ENCODE measurements at places on chromosomes 4 and X.
A peak's percentile ranks its signal among the peaks of the same experiment; 100 is the strongest.

DNA sequence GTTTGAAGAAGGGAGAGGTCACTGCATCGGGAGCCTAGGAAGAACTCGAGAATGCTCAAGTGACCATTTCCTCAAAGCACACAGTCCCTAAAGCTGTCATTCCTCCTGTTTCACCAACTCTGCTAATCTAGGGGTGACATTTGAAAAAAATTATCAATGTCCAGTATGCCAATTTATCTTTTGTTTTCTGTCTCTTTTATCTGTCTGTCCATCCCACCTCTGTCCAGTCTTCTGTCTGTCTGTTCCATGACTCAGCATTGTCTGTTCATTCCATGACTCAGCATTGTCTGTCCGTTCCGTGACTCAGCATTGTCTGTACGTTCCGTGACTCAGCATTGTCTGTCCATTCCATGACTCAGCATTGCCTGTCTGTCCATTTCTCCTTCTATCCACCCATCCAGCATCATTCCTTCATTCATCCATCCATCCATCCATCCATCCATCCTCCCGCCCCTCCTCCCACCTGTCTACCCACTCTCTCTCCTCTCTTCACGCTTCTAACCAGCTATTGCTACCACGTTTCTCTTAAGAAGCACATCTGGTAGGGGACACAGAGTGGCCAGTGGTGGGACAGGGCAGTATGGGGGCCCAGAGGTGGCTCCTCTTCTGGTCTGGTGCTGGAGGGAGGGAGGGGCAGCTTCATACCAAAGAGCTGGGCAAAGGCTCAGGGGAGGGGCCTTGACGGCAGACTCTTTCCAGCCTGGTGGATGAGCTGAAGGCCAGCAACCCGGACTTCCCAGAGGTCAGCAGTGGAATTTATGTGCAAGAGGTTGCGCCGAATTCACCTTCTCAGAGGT lies 34.1 kb downstream of the HTRA3 start:
- DNase-seq: peak; percentile 65

GRCh38 chr4:88418411-88418810 lies 38.5 kb upstream of the HERC5 start:
- no peak for DNase-seq

DNA sequence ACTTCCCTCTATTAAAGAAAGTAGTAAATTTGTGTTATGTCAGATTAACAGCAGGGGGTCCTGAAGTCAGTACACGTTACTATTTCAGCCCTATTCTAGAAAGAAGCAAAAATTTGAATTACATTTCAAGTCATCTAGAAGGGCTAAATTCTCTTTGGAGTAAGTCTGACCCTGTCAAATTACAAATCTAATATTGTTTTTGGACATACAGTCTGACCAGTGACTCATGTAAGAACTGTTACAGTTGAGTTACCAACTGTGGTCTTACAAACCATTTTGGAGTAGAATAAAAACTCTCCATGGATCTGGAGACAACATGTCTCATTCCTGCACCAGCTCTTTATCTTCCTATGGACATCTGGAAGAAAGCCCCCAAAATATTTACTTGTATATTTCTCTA lies 36.0 kb upstream of the GYPA start:
- DNase-seq: no peak

GRCh38 chr4:174983128-174983750 lies 65.1 kb downstream of the ADAM29 start:
- no peak for DNase-seq

DNA sequence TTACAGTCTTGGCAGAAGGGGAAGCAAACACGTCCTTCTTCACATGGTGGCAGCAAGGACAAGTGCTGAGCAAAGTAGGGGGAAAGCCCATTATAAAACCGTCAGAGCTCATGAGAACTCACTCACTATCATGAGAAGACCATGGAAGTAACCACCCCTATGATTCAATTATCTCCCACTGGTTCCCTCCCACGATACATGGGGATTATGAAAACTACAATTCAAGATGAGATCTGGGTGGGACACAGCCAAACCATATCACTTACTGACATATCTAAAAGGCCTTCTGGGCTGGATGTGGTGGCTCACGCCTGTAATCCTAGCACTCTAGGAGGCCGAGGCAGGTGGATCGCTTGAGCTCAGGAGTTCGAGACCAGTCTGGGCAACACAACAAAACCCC lies 117.1 kb upstream of the USP9X start:
- no peak for DNase-seq

- DNase-seq: no peak
These were observed 680.1 kb upstream of the GRIA3 start for GRCh38 chrX:122504026-122504425.

- DNase-seq: no peak
These were observed 156.3 kb upstream of the VEGFC start for GRCh38 chr4:176949029-176949428.

DNA sequence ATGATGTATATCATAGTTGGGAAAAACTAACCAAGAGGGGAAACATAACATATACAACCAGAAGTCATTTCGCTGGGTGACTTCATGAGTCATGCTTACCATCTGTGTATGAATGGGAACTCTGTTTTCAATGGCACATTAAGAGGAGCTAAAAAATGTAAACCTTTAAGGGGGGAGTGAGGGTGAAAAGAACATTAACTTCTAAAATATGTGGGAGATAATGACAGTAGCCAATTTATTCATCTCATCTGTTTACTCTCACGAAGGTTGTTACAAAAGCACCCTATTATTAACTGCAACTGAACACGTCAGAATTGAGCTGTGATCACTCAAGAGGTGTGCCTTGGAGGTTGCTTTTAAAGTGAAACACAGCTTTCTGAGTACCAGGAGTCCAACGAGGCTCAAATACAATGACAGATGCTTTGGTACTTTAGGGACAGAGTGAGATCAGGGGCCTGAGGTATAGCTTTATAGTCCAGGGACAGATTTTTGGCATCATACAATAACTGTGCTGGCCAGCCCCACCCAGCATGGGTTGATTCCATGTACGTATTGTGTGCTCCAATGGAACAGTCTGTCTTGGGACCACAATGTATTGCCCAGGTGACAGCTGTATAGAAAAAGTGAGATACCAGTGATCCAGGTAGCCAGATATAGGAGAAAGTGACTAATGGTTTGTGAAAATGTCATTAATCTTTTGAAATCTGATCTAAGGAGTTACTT lies 107.3 kb downstream of the AMMECR1 start:
- DNase-seq: peak; percentile 37

DNA sequence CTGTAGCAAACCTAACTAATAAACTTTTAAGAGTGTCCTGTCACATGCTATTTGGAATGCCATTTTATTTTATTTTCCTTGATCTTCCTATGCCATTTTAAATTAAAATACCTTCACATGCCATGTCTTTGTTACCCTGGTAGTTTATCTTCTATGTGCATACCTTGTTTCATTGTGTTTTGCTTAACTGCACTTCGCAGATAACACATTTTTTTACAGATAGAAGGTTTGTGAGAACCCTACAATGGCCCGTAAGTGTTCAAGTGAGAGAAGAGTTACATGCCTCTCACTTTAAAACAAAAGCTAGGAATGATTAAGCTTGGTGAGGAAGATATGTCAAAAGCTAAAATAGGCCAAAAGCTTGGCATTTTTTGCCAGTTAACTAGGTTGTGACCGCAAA lies 744.1 kb downstream of the STIM2 start:
- no peak for DNase-seq

DNA sequence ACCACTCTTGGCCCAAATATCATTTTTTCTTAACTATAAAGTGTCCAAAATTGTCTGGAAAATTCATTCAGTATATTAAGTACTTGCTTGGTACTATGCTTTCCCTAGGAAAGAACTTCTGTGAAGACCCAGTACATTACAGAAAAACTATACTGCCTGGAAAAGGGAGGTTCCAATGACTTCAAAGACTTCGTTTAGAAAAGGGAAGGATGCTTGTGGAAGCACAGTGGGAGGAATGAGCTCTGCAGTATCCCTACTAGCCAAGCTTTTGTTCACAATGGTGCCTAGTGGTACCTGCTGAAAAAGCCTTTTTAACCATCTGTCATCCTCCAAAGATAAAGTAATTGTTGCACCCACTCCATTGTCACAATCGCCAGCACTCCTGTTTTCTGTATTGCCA lies 7.2 kb downstream of the TEC start:
- no peak for DNase-seq

- DNase-seq: no peak
These were observed 76.5 kb downstream of the GALNTL6 start for GRCh38 chr4:171889681-171890080.

DNA sequence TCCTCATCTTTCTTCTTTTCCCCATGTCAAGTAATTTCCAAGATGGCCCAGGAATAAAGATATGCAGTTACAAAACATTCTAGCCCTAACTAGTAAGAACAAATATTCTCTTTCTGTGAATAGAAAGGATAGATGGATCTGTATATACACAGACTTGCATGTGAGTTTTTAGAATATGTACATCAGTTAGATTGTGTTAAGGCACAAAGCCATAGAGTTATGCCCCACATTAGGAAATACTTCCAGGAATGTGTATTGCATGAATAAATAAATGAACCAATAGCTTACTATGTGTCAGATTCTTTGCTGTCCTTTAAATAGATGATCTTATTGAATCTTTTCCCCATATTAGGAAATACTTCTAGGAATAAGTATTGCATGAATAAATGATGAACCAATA lies 46.0 kb upstream of the TMPRSS11E start:
- DNase-seq: no peak

All from non-pigmented ciliary epithelial cell (primary cell).